ENCODE measurements at places on chromosomes 1 and 21.

- no peak for DNase-seq
Measured at GRCh38 chr1:43062527-43063095, 103.9 kb upstream of the SLC2A1 start.

DNA sequence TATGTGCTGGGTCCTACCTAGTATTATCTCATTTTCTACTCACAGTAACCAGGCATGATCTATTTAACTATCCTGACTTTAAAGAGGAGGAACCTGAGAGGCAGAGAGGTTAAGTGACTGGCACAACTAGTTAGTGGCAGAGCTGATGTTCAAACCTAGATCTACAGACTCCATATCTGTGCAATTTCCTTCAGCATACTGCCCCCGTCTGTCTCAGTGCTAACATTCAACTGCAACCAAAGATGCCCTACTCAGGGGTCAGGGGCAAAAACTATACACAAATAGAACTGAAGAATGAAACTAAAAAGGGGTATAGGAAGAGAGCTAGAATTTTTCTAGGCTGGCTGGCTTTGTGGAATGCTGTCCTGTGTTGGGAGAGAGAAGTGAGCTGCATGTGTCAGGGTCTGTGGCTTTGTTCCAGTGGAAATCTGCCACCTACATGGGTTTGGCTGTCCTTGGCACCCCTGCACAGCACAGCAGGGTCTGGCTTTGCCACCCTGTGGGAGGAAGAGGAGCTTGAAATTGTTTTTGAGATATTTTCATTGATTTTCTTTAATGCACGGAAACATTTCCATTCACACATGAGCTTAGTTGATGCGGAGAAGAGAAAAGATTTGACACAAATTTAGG, 368.5 kb downstream of the RPS6KC1 start:
- no peak for DNase-seq

DNA sequence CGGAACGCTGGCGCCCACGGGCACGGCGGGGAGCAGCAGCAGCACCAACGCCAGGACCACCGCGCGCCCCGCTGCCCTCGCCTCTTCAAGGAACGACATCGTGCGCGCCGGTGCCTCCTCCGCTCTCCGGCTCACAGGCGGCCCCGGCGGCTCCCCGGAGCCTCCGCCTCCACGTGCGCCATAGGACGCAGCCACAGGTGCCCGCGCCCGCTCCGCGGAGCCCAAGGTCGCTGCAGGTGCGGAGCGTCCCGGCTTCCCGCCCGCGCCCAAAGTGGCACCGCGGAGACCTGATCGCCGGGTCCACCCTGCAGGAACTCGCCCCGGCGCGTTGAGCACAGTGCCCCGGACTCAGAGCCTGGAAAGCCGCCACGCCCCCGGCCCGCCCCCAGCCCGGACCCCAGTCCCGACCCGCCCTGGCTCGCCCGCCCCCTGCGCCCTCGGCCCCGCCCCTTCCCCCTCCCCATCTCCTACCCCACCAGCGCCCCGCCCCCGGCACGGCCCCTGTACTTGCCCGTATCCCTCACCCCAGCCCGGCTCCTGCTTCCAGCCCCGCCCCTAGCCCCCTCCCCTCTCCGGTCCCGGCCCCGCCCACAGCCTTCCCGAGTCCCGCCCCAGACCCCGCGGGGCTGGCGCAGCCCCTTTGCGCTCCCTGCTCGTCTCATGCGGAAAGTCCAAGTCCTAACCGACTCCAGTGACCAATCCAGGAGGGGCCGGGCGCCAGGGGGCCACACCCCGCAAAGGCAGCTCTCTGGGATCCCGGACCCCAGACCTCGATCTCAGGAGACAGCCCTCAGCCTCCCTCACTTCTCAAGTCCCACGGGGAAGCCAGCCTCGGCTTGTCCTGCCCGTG, at the start of gene MEGF6:
MEGF6 (minus strand) TSS at position 339 of the 850 bp plus-strand sequence; CDS start at position 99, 240 bp downstream.
- DNase-seq, result no peak

GRCh38 chr1:46413596-46413985, 19.5 kb downstream of the FAAH start:
- DNase-seq, result no peak

GRCh38 chr1:166489670-166490436, 323.1 kb upstream of the FAM78B start:
- DNase-seq, result no peak

- DNase-seq, result no peak
Measured at GRCh38 chr1:242813490-242814091, 289.1 kb upstream of the PLD5 start.

DNA sequence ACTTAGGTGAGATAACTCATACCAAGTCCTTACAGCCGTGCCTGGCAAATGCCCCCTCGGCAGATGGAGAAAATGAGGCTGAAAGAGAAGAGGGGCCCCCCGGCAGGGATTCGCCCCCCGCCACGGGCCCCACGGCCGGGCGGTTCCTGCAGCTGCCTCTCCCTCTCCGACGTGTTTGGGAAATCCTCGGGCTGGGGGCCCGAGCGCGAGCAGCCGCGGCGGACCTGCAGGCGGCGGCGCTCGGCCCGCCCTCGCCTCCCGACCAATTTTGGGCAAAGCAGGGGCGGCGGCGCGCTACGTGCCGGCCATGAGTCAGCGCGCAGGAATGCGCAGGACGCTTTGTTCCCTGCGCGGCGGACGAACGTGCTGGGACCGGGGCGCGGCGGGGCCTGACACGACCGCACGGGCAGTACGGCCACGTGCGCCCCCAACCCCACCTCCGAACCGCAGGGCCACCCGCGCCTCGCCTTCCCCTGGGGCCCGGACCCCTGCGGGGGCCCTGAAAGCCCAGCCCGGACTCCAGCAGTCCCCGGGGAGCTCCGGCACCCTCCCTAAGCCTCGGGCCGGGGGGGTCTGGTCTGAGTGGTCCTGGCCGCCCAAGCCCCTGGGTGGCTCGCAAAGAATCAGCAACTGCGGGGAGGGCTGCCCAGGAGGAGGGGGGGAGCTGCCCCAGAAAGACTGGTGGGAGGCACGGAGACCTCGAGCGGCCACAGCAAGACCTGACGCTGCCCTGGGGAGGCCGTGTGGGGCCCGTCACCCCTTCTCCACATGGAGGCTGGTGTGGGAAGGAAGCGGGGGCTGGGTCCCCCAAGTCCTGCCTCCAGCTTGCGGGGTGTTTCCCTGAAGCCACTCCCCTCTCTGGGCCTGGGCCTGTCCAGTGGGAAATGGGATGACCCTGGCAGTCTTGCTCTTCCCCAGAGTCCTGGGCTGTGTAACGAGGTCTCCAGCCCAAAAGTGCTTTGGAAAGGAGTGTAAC, 11.9 kb upstream of the EDN2 start:
- DNase-seq, result peak; percentile 68

GRCh38 chr1:118987468-118988185, 516 bp downstream of the TBX15 start:
- no peak for DNase-seq

DNA sequence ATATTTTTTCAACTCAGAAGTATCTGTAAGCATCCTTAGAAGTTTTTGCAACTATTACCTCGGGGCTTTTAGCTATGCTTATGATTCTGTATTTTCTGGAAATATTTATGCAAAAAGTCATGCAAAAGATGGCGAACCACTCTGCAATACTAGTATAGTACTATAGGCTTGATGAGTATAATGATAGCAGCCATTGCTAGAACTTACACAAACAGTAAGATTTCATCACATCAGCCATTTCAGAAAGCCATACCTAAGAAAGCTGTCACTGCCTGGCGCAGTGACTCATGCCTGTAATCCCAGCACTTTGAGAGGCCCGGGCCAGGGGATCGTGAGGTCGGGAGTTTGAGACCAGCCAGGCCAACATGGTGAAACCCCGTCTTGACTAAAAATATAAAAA, 227.1 kb downstream of the LRRC7 start:
- no peak for DNase-seq

GRCh38 chr1:86852289-86852688, 61.6 kb downstream of the SELENOF start:
- no peak for DNase-seq

Measured in fibroblast of the conjunctiva (primary cell).